ENCODE measurements at places on chromosomes 3 and 15. TPM values are rescaled to one million over a fixed set of nuclear protein-coding genes. Genes with fewer than 3 reads are reported as not detected.

CTXN2 gene
- 0.16 TPM for total RNA-seq

CD86 gene
- 1.7 TPM for total RNA-seq

GRCh38 chr3:141793476-141794260 is 30.5 kb downstream of the GRK7 start:
- DNase-seq, result no peak

DNA sequence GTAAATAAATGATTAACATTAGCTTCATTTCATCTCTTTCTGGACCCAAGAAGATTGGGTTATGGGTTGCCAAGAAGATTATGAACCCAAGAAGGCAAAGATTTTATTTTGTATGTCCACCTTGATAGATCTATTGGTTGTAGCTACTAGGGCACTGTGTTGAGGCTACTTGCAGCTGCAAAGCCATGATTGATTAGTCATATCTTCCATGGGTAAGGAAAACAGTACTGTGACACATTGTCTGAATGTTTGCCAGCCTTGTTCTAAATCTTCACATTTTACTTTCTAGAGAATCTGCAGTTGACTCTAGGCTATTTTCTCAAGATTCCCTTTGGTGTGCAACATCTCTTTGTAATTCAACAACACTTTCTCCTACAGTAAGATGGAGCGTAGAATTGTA is 229.2 kb upstream of the KCNH8 start:
- DNase-seq, result no peak

DNA sequence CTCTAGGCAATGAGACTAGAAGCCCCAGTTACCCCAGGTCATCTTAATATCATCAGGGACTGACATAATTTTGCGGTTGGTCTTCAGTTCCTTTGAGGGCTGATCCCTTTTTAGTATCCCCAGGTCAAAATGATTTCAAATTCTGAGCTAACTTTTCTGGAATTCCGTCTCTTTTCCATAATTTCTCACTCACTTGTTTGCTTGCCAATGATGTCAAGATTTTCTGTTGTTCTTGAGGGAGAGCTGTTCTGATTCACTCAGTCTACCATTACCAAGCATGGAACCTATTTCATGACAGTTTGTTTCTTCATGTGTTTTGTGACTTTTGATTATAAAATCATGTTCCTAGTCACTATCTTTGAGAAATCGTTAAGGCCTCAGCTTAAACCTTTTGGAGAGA is 190.5 kb upstream of the LYSMD4 start:
- DNase-seq, result no peak

Measured in occipital lobe (tissue), 3 donors.